ENCODE measurements at places on chromosomes 6 and 20.
A peak's percentile ranks its signal among the peaks of the same experiment; 100 is the strongest.

GRCh38 chr6:99492092-99492491, 23.1 kb downstream of the USP45 start:
- no peak for DNase-seq

DNA sequence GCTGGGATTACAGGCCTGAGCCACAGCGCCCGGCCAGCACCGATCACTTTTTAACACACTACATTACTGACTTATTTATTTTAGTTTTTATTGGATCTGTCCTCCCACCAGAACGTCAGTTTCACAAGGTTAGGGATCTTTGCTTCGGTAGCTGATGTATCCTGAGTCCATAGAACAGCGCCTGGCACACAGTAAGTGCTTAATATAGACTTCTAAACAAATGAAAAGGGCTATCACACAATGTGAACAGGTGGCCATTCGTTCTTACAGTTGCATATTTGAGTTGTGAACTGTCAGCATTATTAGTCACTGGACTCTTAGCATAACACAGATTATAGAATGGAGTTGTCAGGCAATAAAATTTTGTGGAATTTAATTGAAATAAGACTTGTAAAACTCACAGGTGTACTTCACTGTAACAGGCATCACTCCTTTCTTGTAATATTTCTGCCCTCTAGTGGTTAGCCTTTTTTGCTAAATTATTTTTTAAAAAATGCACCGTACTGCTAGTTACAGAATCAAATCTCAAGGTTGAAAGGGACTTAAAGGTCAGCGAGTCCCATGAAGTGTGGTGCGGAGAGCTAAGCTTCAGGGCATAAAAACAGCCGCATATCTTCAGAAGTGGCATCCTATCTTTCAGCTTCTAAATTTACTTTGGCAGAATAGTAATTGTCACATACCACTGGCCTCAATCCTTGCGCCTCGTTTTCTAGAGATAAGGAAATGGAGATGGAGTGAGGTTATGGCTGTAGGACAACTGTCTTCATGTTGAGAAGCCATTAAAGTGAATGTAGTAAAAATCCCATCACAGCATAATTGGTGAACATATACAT, 3.4 kb upstream of the TBC1D7 start:
- peak; percentile 87 for DNase-seq

- no peak for DNase-seq
Measured at GRCh38 chr6:5028301-5028700, 24.5 kb upstream of the RPP40 start.

- DNase-seq, result no peak
Measured at GRCh38 chr20:25090492-25091429, 8.8 kb upstream of the VSX1 start.

DNA sequence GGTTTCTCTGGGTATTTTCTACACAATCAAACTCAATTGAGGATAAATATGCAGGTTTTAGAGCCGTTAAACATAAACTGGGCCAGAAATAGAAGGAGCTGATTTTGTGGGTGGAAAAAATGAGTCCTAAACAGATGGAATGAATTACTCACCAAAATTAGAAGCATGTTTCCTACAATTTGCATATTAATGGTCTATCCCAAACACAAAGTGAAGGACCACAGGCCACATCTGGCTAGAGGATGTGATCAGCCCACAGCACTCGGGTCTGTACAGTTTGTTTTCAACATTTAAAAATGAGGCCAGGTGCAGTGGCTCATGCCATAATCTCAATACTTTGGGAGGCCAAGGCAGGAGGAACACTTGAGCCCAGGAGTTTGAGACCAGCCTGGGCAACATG, 296.3 kb downstream of the PREX1 start:
- DNase-seq, result no peak

- no peak for DNase-seq
Measured at GRCh38 chr6:79506251-79506650, 31.0 kb downstream of the LCA5 start.

GRCh38 chr6:31681135-31681671, 336 bp upstream of the LY6G5C start:
- DNase-seq, result peak; percentile 46

- no peak for DNase-seq
Measured at GRCh38 chr6:143726015-143726647, 48.4 kb downstream of the PHACTR2 start.

DNA sequence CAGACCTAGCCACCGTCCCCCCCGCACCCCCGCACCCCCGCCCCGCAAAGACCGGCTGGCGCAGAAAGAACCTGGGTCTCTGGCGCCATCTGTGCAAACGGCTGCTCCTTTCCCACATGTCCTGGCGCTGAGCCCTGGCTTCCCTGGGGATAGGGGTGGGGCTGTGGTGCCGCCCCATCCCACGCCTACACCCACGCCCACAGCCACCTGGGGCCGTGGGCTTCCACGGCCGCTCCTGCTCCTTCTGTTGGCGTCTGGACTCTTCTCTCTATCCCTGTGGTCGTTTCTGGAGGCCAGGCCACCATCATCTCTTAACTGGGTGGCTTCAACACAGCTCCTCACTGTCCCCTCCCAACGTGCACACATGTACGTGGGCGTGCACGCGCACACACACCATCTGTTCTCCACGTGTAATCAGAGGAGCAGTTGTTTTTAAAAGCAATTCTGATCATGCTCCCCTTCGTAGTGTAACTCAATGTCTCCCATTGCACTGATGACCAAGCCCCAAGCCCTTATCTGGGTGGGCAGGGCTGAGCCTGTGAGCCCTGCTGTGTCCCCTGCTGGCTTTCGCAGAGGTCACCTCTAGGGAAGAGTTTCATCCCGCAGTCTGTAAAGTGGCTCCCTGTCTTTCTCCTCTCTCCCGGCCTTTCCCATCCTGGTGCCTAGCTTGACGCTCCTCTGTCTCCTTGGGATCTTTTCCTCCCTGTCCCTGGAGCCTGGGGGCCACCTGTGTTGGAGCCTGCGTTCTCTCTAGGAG, 31.9 kb upstream of the FAM83D start:
- DNase-seq, result no peak

- no peak for DNase-seq
Measured at GRCh38 chr6:11233673-11234573, 1.5 kb upstream of the NEDD9 start.

- peak; percentile 52 for DNase-seq
Measured at GRCh38 chr6:153092082-153093013, 38.7 kb downstream of the RGS17 start.

DNA sequence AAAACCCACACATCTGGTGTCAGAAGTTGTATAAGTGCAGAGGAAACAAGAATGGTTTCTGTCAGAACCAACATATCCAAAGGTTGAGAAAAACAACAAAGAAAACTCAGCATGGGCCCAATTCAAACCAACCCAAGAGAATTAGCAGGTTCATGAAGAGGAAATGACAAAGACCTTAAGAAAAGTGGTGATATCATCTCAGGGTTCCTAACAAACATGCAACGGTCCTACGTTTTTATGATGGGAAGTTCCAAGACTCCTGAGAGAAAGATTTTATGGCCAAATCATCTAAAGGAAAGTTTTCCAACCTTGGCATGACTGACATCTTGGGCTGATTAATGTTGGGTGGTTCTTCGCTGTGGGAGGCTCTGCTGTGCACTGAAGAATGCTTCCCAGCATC, 23.0 kb downstream of the TFB1M start:
- DNase-seq, result no peak

GRCh38 chr6:29005183-29005885, at the start of gene ZNF311:
Gene ZNF311, minus strand, starts transcription at chr6:29005315. Its CDS starts 1,361 bp downstream, at chr6:29003954.
- peak; percentile 97 for DNase-seq

GRCh38 chr6:158539413-158539812, 20.5 kb upstream of the TMEM181 start:
- DNase-seq, result no peak

- DNase-seq, result no peak
Measured at GRCh38 chr20:11001302-11001701, 327.5 kb upstream of the JAG1 start.

DNA sequence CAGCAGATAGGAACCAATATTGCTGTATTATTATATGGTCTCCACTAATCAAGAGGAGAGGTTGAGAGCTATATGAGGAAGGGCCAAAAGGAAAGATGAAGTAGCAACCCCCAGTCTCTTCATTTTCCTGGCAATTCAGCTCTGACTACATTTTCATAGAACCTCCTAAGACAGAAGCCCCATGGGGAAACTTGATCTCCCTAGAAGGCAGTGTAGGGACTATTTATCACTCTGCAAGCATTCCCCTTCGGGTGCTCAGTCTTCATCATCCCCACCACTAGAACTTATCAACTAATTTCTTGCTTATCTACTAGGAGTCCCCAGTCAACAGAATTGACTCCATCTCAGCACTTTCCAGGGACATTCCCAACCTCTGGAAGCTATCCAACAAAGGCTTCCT, 25.5 kb upstream of the ITCH start:
- no peak for DNase-seq

GRCh38 chr6:139533573-139534471, 159.4 kb upstream of the CITED2 start:
- peak; percentile 83 for DNase-seq

GRCh38 chr6:124490122-124490521, 472.1 kb upstream of the RNF217 start:
- DNase-seq, result no peak

GRCh38 chr20:62617711-62618483, 24.4 kb upstream of the SLCO4A1 start:
- DNase-seq, result no peak

- no peak for DNase-seq
Measured at GRCh38 chr6:104591573-104592334, 268.0 kb downstream of the HACE1 start.

DNA sequence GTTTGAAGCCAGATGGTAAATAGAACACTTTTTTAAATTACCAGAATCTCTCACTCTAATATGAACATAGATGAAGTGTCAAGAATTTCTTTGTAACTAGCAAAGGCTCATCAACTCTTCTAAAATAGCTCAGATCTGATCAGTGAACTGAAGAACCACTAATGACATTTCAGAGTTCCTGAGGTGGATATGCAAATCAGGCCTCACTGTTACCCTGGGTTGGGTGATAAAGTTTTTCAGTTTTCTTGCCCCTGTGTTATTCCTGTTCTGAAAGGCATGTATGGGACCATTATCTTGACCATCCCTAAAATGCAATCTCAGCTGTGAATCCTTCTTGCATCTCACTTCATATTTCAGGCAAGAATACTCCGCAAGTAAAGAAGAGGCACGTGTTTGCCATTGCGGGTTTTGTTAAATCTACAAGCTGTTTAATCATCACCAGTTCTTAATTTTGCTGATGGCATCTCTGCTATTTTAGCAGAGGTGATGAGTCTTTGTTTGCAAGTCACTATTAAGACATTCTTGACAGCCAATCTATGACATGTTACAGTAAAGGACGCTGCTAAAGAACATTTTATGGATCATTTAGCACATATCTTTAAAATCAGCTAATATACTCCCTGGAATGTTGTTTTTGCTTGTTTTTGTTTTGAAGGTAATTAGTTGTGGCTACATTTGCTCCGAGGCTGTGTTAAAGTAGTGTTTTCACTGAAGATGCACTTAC, 47.9 kb downstream of the KHDC1L start:
- DNase-seq, result no peak

GRCh38 chr20:3420211-3420707, 12.8 kb upstream of the DNAAF9 start:
- peak; percentile 49 for DNase-seq

- no peak for DNase-seq
Measured at GRCh38 chr6:7261852-7262461, 51.0 kb downstream of the SSR1 start.
